H4 (cell line): ENCODE measurements at places on chromosomes 2 and 18. TPM values are rescaled to one million over a fixed set of nuclear protein-coding genes. Genes with fewer than 3 reads are reported as not detected.

- no peak for DNase-seq
Observed at GRCh38 chr2:43538034-43538670, 57.7 kb downstream of the THADA start.

- DNase-seq, result no peak
Observed at GRCh38 chr2:29420999-29421782, 306.0 kb downstream of the CLIP4 start.

GRCh38 chr2:235044501-235045271 is 92.9 kb downstream of the SH3BP4 start:
- DNase-seq, result no peak

DNA sequence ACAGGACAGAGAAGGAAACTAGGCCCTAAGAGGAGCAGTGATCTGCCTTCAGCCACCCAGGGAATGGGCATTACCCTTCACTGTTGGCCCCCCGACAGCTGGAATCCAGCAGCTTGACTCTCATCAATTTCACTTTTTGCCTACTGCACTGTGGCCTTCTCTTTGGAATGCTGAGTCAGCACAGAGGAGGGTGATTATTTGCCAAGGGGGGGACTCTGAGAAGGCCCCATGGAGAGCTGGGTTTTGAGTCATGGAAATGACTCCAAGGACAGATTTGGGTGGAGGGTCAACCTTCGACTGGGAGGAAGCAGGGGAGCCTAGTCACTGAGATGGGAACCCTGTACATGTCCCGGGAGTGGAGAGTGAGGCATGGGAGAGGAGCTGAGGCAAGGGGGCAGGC is 38.1 kb upstream of the NTSR2 start:
- DNase-seq, result no peak

DNA sequence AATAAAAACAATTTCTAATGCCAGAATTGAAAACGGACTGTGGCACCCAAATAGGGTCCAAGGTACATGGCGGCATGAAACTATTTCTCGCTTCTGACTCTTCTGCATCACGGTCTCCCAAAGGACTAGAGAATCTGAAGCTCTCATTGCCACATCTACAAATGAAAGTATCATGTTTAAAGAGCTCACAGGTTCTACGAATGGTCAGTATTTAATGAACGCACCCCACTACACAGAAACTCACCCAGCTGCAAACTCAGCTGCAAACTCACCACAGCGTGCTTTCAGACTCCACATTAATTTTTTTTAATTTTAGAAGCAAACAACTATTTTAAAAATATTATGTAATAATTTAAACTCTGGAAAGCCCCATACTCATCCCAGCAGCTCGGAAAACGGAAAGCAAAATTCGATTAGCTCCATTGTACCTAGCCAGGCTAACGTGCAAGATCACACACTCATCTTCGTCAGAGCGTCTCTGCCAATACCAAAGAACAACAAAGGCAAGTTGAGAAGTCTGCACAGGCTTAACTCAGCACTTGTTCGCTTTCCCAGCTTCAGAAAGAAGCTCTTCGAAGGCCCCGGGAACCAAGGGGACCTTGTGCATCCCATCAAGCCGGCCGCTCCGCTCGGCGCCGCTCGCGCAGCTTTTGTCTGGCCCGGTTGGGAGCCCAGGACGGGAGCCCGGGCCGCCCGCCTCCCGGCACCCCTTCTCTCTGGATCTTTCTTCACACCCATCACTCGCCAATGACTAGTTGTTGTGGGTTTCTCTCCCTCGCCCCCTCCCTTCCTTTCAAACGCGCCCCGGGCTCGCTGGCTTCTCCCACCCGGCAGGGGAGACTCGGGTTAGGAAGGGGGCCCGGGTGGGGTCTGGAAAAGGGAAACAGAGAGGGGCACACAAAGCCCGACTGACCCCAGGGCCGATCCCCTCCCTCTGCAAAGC is 785 bp downstream of the CLASP1 start:
- no peak for DNase-seq

The HDLBP gene
- 324 and 350 TPM in 2 replicates for total RNA-seq

The CPO gene
- total RNA-seq, result 0.39 TPM in 1 of 2 replicates, not detected in the other

DNA sequence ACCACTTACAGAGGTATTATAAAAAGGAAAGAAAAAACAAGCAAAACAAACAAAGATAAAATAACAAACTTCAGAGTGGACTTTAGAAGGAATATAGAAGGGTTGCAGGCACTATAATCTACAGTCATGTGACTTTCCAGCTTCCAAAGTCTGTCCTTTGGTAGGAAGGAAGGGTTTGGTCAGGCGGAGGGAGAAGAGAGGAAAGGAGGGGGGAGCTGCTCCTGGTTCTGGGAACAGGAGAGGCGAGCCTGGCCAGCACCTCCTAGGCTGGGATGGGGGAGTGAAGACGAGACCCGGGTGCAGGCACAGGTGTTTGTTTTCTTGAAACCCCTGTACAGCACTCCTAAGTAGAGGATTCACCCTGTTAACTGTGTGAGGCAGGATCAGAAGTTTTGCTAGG is 53.8 kb upstream of the GATA6 start:
- no peak for DNase-seq
